ENCODE measurements at places on chromosomes 12 and 14.
A peak's percentile ranks its signal among the peaks of the same experiment; 100 is the strongest.

- no peak for ATAC-seq
Observed at GRCh38 chr12:2119266-2119665, 66.5 kb downstream of the CACNA1C start.

- no peak for ATAC-seq
Observed at GRCh38 chr12:125038976-125039625, 26.1 kb upstream of the AACS start.

DNA sequence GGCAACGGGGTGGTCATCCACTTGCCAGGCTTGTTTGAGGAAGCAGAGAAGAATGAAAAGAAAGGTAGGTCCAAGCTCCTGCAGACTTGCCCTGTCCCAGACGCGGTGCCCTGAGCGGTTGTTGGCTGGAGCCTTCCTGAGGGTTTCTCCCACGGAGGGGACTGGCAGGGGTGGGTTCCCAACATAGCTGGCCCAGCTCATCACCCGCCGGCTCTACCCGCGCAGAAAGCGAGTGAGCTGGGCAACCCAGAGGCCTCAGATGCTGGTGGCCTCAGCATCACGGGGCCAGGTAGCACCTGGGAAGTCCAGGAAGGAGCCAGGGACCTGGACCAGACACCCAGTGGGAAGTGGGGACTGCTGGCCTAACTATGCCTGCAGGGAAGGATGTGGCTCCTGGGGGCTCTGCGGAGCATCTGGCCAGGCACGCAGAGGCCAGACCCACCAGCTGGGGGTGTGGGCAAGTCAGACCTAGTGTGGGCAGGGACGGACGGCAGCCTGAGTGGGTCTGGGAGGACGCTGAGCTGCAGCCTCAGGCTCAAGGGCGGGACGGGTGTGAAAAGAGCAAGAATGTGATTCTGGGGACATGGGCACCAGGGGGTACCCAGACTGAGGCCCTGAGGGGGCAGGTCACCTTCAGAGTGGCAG is 14.4 kb upstream of the SIVA1 start:
- ATAC-seq = no peak

GRCh38 chr14:51516706-51517395 is 134.9 kb upstream of the FRMD6 start:
- no peak for ATAC-seq

DNA sequence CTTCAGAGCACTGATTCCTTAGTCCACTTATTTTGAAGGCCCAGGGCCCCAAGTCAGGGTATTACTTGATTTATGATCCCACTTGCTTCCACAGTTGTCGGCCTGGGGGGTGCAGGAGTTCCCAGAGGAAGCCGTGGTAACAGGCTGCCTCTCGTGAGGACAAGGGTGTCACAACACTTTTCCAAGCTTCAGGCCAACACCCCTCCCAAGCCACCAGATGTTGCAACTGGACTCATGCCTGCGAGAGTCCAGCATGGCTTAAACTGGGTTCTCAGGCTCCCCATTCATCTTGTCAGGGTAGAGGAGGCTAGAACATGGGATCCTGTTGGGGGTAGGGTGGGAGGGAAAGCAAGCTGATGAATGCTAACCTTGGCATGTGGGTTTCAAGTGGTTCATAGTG is 56.1 kb downstream of the BMP4 start:
- ATAC-seq = no peak

DNA sequence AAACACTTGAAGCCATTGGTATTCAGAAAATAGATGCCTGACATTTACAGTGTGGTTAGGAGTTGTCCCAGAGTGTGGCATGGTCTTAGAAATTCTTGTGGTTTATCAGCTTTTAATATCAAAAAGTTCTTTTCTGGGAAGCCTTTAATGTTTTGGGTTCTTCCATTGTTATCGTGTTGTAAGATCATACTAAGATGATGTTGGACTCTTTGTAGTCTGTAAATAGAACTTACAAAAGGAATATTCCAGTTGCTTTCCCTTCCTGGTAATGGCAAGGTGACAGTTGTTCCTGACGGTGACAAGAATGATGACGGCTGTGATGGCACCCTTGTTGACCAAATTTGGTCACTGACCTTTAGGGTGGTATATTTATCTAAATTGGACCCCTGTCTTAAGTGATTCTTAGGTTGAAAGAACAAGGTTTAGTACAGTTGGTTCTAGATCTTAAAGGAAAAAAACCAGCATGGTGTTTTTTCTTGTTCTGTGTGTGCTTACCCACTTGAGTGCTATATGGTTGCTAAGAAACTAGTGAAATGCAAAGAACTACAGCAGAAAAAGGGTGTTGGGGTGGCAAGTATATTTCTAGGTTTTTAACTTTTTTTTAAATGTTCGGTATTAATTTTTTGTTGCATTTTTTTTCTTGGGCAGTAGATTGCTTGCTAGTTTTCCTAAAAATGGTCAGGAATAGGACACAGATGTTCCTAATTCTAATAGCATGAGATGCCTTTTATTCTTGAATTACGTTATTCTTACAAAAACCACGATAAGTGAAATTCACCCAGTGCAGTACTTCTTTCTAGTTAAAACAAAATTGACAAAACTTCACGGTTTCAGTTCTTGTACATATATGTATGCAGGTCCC is 2.1 kb downstream of the ATP2A2 start:
- no peak for ATAC-seq

DNA sequence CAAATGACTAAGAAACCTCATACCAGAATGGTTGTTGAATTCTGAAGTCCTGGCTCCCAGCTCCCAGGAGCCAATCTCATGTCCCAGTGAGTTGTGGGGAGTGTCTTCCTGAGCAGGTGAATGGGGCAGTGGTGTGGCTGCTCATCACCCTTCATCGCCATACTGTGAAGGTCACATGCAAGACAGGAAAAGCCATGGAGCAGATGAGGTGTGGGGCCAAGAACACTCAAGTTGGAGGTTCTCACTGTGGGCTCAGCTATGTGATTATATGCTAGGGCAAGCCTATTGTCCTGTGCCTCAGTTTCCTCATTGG is 16.6 kb upstream of the TSPAN11 start:
- ATAC-seq = no peak

DNA sequence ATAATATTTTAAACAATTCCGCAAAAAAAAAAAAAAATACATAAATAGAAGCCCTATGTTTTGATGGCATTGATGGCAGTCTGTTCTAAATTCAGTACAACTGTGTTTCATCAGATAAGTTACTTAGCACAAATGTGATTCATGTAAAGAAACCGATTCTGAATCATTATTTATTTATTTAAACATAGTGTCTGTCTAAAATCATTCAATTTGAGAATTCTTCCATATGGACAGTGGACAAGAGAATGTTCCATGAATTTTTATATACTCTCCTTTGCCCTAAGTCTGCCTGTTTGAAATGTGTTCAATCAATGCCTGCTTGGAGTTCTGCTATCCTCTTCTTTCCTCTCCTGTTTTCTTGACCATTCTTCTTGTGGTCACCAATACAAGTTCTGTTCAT is 126.5 kb downstream of the PDE3A start:
- no peak for ATAC-seq

GRCh38 chr14:47278233-47278842 is 397.1 kb downstream of the MDGA2 start:
- ATAC-seq = no peak

GRCh38 chr12:63036974-63037335 is 102.0 kb upstream of the PPM1H start:
- ATAC-seq = no peak

GRCh38 chr14:63088865-63089264 is 43.6 kb upstream of the KCNH5 start:
- ATAC-seq = no peak

DNA sequence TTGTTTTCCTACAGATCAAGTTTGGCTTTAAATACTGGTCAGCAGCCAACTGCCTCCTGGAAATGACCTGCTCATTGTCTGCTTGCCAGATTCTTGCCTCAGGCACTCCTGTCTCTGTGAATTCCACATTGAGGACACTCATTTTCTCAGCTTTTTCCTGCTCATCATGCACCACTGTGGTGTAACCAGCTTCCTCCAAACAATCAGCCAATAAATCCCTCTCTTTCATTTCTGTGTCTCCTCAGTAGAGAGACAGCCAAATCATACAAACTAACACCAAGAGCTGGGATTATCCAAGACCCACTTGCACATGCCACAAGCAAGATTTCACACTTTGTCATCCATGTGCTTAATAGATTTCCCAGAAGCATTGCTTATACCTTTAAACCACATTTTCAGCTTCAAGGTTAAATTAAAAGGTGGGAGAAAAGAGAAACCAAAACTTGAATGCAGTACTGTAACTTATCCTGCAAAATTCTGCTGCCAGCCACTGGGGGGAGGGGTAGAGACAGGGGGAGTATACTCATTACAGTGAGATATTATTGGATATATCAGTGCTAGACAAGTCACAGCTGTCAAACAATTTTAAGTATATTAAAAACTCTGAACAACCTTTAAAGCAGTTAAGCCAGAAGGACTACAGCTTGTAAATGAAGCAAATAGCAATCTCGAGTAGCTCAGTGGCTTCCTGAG is 105.0 kb downstream of the PPP2R5E start:
- peak; percentile 68 for ATAC-seq

DNA sequence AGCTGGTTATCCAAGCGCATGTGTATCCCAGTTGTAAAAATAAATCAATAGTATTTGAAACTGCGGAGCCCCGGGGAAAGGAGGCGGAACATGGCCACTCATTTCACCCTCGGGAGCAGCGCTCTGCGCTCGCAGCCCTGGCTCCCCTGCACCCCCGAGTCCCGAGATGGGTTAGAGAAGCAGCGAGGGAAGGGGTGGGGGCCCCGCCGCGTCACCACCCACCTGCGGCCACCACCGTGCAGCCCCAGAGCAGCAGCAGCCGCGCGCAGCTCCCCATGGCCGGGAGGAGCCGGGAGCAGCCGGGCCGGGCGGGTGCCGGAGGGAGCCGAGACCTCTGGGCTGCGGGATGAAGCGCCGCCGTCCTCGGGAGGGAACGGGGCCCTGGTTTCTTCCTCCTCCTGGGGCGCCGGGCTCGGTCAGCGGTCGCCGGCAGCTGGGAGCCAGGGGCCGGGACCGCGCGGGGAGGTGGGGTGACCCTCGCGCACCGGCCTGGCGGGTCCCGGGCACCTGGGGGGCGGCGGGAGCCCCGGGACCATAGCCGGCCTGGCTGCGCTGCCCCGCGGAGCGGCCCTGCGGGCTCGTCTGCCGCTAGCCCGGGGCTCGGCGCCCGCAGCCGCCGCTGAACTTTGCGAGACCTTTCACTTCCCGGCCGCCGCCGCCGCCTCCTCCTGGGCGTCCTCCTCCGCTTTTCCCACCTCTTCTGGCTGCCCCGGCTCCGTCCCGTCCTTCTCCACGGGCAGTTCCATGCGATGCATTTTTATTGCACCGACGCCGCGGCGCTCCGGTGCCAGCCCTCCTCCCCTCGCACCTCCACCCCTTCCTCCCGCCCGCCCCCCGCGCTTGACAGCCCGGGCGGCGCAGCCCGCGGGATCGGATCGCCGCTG is at the start of gene NTN4:
Gene NTN4 (minus strand): TSS at position 732 of the 884 bp plus-strand sequence. CDS start 455 bp downstream, at position 277.
- ATAC-seq = peak; percentile 24

DNA sequence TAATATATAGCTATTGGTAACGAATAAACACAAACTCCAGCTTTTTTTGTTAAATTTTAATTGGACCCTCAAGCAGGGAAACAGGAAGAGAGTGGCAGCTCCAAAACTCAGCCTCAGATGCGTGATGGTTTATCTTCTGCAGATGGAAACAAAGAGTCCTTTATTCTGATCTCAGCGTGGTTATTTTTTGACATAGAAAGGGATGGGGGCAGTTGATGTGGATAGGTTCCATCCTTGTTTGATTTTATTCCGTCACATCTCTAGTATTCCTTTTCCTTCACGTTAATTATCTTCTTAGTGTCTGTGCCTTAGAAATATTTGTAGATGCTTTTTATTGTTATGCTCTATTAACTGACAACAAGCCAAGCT is 447.6 kb upstream of the SEL1L start:
- ATAC-seq = no peak

DNA sequence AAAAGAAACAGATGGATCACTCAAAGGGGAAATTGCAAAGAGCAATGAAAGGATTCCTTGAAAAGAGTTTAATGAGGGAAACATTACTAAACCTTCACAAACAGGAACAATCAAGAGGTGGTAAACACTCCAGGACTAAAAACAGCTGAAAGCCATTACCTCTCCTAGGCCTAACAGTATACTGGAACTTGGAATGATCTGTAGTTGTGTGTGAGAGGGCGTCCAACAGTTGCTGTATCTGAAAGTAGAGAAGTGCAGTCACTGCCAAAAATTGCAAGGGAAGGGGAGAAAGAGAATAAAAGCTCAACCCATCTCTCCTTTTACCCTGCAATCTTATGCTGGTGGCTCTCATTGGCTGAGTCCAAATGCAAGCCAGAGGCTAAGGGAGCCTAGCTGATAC is 17.0 kb upstream of the MIS18BP1 start:
- no peak for ATAC-seq

- ATAC-seq = no peak
Observed at GRCh38 chr14:67994531-67994930, 175.0 kb downstream of the RAD51B start.

GRCh38 chr12:80861641-80862378 is 75.9 kb downstream of the LIN7A start:
- ATAC-seq = no peak

DNA sequence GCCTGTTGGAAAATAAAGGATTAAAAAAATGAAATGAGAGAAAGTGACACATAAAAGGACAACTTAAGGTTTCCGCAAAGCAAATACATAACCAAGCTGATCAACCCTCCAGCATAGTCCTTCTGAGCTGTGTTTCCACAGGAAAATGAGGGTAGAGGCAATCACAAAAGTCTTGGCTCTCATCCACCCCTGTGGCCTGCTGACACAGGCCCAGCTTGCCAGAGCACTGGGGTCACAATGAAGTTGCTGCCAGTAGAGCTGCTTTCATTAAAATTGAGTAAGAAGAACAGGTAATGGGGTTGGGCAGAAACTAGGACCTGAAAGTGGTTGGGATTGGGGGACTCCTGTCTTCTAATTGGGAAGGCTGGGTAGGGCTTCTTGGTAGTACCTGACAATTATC is 65.9 kb downstream of the RERG start:
- ATAC-seq = no peak

GRCh38 chr12:1064317-1064716 is 73.3 kb downstream of the ERC1 start:
- ATAC-seq = no peak

- no peak for ATAC-seq
Observed at GRCh38 chr12:119444462-119445044, 110.0 kb downstream of the CCDC60 start.

DNA sequence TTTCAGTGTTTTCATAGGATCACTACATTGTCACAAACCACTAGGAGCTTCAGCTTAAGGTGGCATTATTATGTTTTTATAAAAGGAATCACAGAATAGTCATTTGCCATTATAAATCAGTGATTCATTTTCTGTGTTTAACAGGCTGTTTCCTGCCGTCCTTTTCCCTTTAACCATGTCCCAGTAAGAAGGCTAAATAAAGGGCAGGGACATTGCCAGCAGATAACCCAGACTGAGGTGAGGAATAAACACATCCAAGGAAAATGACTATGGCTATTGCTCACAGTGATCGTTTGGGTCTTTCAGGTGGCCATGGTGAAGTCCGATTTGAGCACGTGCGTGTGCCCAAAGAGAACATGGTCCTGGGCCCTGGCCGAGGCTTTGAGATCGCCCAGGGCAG is 17.9 kb upstream of the ALDH2 start:
- no peak for ATAC-seq
